Kidney epithelial cell (primary cell): ENCODE measurements at places on chromosomes 1 and 21.
A peak's percentile ranks its signal among the peaks of the same experiment; 100 is the strongest.

DNA sequence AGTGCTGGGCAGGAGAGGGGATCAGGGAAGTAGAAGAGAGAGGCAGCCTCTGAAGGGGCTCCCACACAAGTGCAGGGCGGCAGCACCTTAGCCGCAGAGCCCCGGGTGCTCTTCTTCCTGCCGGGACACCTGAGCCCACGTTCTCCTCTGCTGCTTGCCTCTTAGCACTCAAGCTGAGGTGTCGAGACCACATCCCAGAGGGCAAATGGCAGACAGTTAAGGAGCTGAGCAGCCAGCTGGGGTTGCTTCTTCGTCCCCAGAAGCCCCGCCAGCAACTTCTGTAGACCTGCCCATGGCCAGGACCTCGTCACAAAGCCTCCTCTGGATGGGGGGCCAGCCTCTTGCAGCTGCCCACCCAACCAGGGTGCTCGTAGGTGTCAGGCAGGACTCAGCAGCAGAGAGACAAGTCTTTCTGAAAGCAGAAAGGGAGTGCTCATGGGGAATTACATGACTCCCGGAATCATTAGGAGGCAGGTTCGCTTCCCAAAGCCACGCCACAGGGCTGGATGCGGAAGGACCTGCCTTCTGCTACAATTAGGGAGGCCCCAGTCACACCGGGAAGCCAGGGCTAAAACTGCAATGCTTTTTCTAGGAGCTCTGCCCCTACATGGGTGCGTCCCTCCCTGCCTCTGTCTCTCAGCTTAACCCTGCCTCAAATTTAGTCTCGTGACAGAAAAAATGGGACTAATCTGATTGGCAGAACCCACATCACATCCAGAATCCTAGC is 141.4 kb upstream of the RAB4A start:
- no peak for DNase-seq

- no peak for DNase-seq
Observed at GRCh38 chr1:100769906-100770646, 50.5 kb downstream of the VCAM1 start.

DNA sequence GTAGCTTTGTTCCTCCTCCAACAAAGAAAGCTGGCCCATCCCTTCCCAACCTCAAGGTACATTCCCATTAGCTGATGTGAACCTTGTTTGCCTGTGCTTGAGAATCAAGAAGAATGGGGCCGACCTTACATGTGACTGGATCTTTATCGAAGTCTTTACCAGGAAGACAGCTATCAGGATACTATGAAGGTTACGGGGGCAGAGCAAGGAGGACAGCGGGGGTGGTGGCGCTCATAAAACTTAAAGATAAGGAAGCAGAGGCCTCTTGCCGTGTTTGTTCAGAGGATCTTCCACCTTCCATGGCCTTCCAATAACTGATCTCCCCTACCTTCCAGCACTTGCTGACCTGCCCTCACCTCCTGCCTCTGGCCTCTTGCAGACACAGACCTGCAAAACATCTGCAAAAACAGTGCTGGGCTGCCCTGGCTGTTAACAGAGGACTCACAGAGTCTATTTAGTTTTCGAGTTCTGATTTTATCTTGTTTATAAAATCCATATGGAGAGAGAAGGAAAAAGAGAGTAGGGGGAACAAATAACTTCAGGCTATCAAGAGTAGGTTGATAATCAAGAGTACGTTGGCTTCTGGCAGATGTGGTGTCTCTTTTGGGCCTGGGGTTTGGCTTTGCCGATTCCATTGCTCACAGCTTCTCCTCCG is 198.0 kb downstream of the HUNK start:
- DNase-seq: no peak

- DNase-seq: no peak
Observed at GRCh38 chr1:28159243-28159642, 17.2 kb downstream of the PTAFR start.

- DNase-seq: peak; percentile 95
Observed at GRCh38 chr1:161115132-161115711, 2.6 kb downstream of the PFDN2 start.

DNA sequence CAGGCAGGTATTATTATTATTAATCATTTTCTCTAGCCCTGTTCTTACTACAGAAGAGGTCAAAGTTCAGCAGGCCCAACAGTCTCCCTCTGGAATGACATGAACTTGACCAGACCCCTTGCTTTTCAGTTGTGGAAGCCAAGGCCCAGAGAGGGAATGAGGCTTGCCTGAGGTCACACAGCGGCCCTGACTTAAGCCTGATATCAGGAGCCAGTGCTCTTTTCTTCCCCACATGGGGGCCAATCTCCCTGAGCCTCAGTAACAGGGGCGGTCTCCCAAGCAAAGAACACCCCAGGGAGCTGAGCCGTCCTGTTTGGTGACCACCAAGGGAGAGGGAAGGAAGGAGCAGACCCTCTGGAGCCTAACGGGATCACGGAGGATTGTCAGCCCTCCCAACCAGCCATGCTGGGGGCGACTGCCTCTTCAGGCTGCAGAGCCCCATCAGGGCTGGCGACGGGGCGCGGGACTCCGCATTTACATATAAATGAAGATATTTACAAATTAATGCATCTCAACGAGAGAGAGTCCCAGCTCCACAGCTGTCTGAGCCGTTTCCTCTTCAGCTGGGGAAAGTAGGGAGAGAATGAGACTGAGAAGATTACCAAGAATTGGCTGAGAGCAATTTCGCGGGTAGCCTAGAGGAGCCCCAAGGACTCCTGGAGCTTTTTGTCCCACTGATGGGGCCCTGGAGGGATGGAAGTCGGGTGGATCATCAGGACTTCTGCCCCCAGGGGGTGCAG is 186.1 kb upstream of the KLHDC7A start:
- no peak for DNase-seq

- no peak for DNase-seq
Observed at GRCh38 chr1:224739997-224740684, 124.0 kb downstream of the CNIH3 start.

- DNase-seq: no peak
Observed at GRCh38 chr1:25796811-25797458, 3.1 kb upstream of the SELENON start.

DNA sequence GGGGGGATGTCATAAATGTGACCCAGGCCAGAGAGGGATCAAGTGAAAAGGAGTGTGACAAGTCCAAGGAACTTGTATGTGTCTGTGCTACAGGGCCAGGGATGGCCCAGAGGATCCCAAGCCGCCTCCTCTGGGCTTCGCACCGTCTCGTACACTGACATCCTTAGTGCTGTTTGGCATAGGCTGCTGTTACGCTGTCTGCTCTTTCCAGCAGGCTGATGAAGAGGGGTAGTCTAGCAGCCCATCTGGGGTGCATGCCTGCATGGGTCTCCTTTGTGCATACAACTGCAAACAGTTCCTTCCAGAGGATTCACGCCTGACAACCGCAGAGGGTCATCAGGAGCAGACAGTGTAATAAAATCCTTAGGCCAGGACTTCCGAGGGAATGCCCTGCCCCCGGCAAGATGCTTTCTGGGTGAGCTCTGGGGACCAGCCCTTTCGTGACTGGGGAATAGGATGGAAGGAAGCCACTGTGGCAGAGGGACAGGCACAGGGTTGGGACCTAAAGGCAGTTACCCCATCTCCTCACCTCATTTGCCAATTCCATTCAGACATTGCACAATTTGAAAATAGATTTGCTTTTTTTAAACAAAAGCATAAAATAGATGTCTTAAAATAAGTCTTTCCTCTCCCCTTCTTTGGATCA is 6.3 kb upstream of the GOLT1A start:
- no peak for DNase-seq

- no peak for DNase-seq
Observed at GRCh38 chr1:3530086-3530925, 75.8 kb downstream of the ARHGEF16 start.

DNA sequence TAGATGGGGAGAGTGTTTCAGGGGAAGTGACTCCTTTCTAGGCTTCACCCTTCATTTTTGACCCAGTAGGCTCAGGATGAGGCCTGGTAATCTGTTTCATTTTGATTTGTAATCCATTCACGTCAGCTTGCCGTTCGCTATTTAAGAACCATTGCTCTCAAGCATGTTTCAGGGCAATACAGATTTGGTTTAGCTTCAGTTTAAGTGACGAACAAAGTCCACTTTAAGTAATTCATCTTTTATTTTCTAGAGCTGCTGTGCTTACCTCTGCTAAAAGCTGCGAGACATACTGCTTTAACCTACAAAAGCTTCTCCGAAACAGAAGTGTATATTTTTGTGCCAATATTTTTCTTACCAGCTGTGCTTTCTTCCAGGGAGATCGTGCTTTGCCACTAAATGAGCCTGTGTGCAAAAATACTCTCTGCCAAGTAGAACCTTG is 8.9 kb upstream of the FMO3 start:
- no peak for DNase-seq

DNA sequence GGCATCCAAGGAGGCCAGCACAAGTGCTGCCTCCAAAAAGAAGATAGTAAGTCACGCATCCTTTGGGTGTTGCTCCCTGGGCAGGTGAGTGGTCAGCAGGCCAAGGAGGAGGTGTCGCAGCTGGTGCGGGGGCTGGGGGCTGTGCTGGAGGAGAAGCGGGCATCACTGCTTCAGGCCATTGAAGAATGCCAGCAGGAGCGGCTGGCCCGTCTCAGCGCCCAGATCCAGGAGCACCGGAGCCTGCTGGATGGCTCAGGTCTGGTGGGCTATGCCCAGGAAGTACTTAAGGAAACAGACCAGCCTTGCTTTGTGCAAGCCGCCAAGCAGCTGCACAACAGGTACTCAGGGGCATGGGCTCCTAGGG is 4.3 kb downstream of the TRIM46 start:
- no peak for DNase-seq

- no peak for DNase-seq
Observed at GRCh38 chr1:55522982-55523381, 307.8 kb upstream of the USP24 start.

- no peak for DNase-seq
Observed at GRCh38 chr1:26327956-26328362, 10.2 kb downstream of the CD52 start.

DNA sequence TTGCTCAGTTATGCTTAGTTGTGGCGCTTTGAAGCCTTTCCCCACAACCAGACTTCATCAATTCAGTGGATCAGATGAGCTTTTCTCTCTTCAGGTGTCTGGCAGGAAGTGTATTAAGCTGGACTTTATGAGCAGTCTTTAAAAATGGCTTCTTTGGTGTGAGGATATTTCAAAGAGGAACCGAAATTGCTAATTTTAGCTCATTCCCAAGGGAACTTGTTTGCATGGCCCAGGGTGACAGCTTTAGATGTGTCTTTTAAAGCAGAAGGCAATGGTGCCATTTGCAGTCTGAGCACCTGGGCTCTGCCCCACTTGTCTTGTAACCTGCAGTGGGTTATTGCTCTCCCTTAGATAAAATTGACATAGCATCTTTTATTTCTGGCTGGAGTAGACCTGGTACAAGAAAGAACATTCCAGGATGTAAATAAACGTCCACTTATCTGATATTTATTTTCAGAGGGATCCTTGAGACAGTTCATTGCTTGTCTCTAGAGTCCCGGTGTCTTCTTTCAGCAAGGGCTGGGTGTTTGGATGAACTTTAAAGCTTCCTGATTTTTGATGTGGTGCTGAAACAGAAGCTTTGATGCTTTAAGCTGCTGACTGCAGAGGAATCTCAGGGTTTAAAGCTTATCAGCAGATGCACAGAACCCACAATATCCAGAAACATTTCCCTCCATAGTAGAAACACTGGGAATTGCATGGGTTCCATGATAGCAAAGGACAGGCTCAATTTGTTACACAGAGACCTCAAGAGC is 241.7 kb downstream of the ADGRL2 start:
- DNase-seq: no peak

DNA sequence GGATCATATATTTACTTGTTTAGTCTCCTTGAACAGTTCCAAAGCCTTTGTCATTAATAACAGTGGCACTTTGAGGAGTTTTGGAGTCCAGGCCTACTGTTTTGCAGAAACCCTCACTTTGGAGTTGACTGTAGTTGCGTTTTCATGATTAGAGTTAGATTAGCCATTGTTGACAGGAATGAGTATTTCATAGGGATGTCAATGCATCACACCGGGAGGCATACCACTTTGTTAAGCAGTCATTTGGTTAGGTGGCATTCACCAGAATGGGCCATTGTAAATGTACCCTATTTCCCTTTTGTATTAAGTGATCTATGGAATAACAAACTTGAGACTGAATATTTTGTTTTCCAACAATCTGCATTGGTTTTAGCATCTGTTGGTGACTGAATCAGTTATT is 11.8 kb downstream of the MRPS6 start:
- DNase-seq: no peak

DNA sequence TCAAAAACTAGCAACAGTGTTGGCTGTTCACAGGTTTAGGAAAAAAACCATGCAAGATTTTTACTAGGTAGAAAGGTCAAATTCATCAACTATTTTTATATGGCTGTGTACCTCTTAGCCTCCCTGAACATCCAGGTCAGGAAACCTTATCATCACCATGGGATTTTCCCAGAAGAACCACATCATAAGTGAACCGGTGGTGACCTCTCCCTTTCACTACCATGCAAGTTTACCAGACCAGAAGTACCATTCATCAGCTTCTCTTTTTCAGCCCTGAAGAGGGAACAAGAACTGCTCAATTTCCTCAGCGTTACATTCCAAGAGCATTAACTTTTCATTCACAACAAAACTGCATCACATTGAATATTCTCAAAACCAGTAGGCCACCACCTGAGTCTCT is 5.9 kb downstream of the SSBP3 start:
- DNase-seq: no peak

GRCh38 chr1:160618763-160619274 is 28.0 kb downstream of the SLAMF1 start:
- no peak for DNase-seq
